Chondrocyte (in vitro differentiated cells): ENCODE measurements at places on chromosomes 3 and 15.

DNA sequence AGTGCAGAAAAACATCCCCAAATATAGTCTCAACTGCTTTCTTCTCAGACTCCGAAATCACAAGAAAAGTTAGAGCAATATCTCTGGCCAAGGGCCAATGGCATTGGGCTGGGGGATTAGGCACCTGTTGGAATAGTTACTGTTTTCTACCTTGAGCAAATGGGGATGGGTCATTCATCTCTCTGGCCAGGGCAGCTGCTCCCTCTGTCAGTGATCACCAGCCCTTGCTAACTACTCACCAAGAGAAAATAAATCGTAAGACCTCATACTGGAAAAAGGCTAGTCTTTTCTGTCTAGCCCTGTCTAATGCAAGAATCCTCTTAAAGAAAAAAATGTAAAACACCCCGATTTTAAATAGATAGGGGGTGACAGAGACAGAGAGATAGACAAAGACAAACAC, 10.9 kb downstream of the CERS3 start:
- no peak for DNase-seq

DNA sequence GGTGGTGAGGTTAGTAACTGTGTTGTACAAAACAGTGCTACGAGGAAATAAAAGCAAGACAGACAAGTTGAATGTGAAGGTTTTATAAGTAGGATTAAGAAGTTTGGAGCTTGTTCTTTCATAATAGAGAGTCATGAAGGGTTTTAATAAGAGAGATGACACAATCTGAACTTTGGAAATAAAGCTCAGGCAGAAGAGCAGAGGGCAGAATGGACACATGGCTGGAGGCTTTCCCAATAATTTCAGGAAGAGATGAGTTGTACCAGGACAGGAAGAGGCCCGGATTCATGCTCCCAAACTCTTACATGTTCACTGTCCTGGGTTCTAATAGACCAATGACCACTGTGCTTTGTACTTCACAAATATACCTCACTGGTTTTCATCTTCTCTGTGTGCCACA, 194.8 kb downstream of the SLC9A9 start:
- no peak for DNase-seq

GRCh38 chr3:119973018-119973646, 121.1 kb downstream of the GSK3B start:
- DNase-seq = no peak

DNA sequence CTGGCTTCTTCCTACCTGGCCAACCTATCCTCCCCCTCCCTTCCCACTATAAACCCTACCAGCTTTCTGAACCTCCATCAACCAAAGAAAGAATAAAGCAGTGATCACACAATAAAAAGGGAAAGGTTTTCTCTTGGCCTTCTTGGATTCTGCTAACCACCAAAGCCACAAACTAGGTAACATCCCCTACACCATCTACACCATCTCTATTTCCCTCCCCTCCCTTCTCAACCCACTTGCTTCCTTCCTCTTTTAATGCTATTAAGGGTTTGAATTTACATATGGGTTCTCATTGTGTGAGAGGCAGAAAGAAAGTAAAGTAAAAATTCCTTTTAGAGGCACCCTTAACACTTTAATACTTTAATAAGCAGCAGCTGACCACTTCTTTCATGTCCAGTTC, 25.8 kb upstream of the RSL24D1 start:
- DNase-seq = no peak

- DNase-seq = no peak
These were observed 34.3 kb upstream of the ANPEP start for GRCh38 chr15:89848970-89849292.
